Mesenteric fat pad (tissue), 1 donor: ENCODE measurements at places on chromosomes 7 and 10.

GRCh38 chr10:126017961-126018560 is 121.7 kb downstream of the FANK1 start:
- DNase-seq = no peak

GRCh38 chr10:49398000-49398861 is 2.3 kb upstream of the DRGX start:
- no peak for DNase-seq

- peak; percentile 64 for DNase-seq
Measured at GRCh38 chr10:98417481-98417959, 2.5 kb upstream of the PYROXD2 start.

GRCh38 chr7:51327287-51327717 is 10.7 kb upstream of the COBL start:
- DNase-seq = no peak

GRCh38 chr10:395665-396064 is 260.4 kb downstream of the ZMYND11 start:
- DNase-seq = no peak
